ENCODE measurements at places on chromosomes 1 and 21. TPM values are rescaled to one million over a fixed set of nuclear protein-coding genes. Genes with fewer than 3 reads are reported as not detected.

DNA sequence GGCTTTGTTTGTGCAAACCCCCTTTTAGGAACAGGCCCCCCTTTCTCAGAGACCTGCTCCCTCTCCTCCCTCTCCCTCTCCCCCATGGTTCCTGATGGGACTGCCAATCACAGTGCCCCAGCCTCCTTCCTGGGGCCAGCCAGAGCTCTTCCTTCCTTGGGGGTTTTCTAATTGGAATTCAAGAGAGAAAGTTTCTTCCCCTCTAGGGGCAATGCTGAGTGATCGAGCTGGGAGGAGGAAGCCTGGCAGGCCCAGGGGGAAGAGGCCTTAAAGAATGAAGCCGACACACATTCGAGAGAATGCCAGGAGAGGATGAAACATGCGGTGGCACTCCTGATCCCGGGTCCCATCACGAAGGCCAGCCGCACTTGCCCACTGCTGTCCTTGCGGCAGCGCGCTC lies 21.3 kb upstream of the COL16A1 start:
- no peak for DNase-seq

Gene ZFP69
- 4.5 TPM for total RNA-seq

DNA sequence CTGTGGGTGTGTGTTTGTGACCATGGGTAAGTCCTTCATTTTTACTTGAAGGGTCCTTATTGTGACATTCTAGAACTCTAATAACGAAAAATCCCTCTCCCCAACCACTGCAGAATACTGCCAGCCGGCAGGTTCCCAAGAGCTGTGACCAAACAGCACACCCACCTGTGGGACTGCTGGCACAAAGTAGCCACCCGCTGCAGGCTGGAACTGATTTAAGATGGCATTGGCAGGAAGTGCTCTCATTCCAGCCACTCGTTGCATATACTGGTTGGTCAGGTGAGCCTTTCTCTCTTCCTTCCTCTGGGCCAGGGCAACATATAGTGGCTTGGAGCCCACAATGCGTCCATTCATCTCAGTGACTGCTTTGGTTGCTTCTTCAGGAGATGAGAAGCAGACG lies 11.6 kb downstream of the PABPC4 start:
- no peak for DNase-seq

DNA sequence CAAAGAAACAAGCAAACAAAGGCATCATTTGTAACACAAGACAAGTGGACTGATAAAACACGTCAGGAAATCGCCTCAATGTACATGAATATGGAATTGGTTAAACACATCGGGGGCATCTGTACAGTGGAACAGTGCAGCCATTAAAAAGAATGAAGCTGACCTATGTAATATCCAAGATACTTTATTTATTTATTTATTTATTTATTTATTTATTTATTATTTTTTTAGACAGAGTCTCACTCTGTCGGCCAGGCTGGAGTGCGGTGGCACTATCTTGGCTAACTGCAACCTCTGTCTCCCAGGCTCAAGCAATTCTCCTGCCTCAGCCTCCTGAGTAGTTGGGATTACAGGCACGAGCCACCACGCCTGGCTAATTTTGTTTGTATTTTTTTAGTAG lies 75.4 kb upstream of the SLC45A1 start:
- DNase-seq, result no peak

GRCh38 chr1:2050461-2050792 lies 216 bp downstream of the PRKCZ start:
- DNase-seq, result peak; percentile 4

GRCh38 chr1:54982739-54983138 lies 2.3 kb downstream of the TMEM61 start:
- DNase-seq, result no peak

- DNase-seq, result no peak
These were observed 38.6 kb downstream of the TNFSF18 start for GRCh38 chr1:173012126-173012525.

DNA sequence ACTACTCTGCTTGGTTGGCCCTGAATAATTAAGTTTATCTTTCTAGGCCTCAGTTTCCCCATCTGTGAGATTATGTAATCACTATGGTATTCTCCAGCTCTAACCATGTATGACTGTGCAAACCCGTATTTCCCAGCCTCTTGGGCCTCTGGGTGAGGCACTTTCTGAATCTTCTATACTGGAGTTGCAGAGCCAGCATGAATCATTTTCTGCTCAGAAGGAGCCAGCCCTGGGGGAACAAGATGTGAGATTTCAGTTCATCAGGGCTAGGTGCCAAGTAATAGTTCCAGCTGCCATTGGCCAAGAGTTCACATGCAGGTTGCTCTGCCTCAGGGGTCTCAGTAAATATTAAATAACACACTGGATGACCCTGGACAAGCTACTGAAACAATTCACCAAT lies 47.7 kb upstream of the USP24 start:
- no peak for DNase-seq
